ENCODE measurements at places on chromosomes 1 and 21.

DNA sequence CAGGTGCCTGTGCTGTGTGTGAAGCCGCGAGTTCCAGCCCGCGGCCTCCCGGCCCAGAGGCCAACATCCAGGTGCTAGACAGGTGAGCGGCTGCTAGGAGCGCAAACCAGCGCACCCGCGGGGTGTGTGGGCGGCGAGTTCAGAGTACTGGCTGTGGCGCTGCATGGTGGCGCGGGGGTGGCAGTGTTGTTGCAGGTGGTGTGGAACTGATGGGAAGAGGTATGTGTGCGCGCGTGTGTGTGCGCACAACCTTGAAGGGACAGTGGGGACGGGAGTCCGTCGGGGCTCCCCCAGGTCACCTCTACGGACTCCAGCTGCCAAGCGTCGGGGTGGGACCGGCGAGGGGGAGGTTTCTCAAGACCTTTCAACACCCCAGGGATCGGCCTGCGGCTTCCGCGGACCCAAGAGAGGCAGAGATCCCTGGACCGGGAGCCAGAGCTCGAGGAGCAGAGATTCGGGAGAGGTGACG lies 433 bp upstream of the DMBX1 start:
- peak; percentile 24 for DNase-seq

- DNase-seq: no peak
Observed at GRCh38 chr1:44484155-44484688, 79.2 kb downstream of the RNF220 start.

DNA sequence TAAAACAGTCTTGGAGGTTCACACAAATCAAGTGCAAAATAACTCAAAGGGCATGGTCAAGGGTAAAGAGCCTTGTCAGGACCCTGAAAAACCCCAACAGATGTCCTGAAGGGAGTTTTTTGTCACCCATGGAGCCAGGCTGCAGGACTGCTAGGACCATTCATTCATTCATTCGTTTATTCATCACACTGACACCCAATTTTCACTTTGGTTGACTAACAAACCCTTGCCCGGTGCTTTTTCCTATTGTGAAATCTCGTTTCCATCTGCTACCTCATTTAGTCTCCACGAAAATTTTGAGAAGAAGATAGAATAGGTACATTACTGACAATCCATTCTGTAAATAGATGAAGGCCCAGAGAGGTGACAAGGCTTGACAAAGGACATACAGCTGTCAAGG lies 216.0 kb downstream of the HIVEP3 start:
- no peak for DNase-seq

GRCh38 chr1:202164271-202165037 lies 4.1 kb upstream of the PTPN7 start:
- peak; percentile 68 for DNase-seq

GRCh38 chr1:165496501-165496900 lies 47.3 kb upstream of the LRRC52 start:
- no peak for DNase-seq

Data from stimulated activated CD8-positive, alpha-beta memory T cell treated with anti-CD3 and anti-CD28 coated beads, Interleukin-4, amount 100 ng/mL, for 4 hours (primary cell).